Breast epithelium (tissue), 4 donors: ENCODE measurements at places on chromosomes 12 and 14. TPM values are rescaled to one million over a fixed set of nuclear protein-coding genes. Genes with fewer than 3 reads are reported as not detected.
A peak's percentile ranks its signal among the peaks of the same experiment; 100 is the strongest.

GRCh38 chr14:30355431-30355913, 203.5 kb upstream of the G2E3 start:
- no peak for DNase-seq

DNA sequence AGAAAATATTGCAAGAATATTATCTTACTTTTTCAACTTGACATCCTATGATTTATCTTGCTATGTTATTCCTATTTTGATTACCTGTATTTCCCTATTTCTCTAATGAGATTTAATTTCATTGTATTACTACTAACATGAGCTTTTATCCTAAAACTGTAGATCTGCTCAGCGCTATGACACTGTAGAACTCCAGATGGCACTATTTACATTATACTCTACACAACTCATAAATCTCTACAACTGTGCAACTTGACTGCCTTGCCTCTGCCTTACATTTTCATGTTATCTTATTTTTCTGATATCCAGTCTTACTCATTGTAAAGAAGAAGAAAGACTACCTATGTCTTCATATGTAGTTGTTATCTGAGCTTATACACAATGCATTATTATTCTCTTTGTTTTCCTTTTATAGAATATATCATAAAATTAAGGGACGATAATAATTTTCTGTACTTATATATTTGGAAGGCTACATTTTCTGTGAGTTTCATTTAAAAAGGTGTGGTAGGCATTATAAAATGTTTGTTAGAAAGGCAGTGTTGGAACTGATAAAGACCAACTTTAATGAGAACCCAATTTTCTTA, 24.1 kb downstream of the NUP37 start:
- DNase-seq, result no peak

- DNase-seq, result no peak
Measured at GRCh38 chr14:69010648-69011047, 31.5 kb upstream of the ACTN1 start.

- no peak for DNase-seq
Measured at GRCh38 chr14:32370714-32371113, 41.6 kb downstream of the AKAP6 start.

DNA sequence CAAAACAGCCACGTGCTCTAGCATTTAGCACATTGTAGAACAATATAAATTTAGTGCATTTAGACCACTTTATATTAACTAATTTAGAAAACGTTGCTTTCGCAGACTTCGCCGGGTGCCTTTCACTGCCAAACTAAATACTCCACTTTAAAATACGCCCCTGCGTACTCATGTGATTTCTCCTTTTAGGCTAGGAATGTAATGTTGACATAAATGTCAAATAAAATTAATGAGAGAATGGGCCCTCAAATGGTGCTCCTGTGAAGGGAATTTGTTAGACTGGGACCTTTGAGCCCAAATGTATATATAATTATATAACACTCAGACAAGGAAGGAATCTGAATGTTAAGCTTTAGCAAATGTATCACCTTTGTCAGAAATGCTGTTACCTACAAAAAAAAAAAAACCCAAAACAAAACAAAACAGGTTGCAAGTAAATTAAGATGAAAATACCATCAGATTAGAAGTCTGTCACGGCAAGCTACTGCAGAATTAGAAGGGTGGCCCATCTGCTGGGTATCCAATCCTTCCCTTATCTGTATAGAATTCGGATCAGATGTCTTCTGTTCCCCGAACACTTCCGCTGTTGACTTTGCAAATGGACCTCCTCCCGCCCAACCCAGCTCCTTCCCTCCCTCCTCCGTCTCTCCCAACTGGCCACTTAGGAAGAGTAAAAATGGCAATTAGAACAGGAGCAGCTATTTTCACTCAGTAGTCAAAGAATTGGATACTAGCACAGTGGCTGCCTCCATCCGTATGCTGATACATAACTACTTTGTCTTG, 159.3 kb upstream of the FOXN3 start:
- DNase-seq, result peak; percentile 7

- no peak for DNase-seq
Measured at GRCh38 chr12:34297790-34298164, 275.5 kb downstream of the ALG10 start.

DNA sequence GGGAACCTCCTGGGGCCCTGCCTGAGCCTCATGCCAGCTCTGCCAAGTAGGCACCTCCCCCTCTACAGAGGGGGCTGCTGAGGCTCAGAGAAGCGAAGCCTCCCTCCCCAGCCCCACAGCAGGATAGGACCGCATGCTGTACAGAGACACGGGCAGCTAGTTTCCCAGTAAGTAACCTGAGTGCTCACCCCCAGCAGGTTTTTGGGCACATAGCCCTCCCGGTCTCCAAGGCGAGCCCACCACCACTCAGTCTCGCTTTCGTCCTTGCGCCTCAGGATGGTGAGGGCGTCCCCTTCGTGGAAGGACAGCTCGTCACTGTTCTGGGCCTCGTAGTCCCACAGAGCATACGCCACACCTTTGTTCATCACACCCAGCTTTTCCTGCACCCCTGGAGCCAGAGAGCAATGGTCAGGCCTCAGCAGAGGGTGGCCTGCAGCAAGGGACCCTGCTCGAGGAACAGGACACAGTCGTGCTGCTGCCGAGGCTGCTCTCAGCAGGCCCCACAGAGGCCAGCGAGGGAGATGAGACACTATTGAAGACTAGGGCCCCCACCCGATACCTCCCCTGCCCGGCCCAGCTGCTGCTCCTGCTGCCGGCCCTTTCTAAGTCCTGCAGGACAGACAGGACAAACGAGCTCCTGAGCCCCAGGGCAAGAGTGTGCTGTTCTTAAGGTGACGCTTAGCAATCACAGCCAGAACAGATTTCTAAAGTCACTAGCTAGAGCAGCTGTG, 20.4 kb downstream of the ZFYVE21 start:
- peak; percentile 79 for DNase-seq

GRCh38 chr12:55664826-55665225, 28.1 kb downstream of the OR10P1 start:
- no peak for DNase-seq

GRCh38 chr14:75373616-75374015, 54.2 kb upstream of the JDP2 start:
- no peak for DNase-seq

- no peak for DNase-seq
Measured at GRCh38 chr12:88638388-88638787, 58.1 kb upstream of the KITLG start.

GRCh38 chr12:48819986-48820725, 1.9 kb downstream of the CACNB3 start:
- DNase-seq, result no peak

DNA sequence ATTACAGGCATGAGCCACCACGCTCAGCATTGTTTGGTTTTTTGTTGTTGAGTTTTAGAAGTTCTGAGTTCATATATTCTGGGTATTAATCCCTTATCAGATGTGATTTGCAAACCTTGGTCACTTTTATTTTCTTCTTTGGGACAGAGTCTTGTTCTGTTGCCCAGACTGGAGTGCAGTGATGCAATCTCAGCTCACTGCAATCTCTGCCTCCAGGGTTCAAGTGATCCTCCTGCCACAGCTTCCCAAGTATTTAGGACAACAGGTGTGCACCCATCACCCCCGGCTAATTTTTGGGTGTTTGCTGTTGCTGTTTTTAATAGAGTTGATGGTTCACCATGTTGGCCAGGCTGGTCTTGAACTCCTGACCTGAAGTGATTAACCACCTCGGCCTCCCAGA, 11.8 kb downstream of the USP30 start:
- DNase-seq, result no peak

GRCh38 chr14:81465507-81466228, 65.5 kb upstream of the STON2 start:
- no peak for DNase-seq

GRCh38 chr14:99522934-99523703, 41.9 kb downstream of the CCNK start:
- no peak for DNase-seq

- no peak for DNase-seq
Measured at GRCh38 chr12:6996040-6996441, 22.2 kb downstream of the LPCAT3 start.

DNA sequence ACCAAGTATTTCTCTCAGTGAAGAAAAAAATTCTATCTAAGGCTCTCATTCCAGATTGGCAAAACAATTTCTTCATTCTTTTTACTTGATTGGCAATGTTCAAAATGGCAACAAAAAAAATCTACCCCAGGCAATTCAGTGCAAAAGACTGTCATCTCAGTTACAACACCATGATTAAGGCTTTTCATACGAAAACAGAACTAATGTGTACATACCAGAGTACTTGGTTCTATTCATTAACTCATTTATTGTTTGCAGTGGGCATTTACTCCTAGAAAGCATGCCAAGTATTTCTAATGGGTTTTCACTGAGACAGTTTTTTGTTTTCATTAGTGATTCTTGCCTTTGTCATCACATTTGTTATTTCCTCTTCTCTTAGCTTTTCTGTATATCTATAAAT, 33.0 kb downstream of the DBX2 start:
- no peak for DNase-seq

DNA sequence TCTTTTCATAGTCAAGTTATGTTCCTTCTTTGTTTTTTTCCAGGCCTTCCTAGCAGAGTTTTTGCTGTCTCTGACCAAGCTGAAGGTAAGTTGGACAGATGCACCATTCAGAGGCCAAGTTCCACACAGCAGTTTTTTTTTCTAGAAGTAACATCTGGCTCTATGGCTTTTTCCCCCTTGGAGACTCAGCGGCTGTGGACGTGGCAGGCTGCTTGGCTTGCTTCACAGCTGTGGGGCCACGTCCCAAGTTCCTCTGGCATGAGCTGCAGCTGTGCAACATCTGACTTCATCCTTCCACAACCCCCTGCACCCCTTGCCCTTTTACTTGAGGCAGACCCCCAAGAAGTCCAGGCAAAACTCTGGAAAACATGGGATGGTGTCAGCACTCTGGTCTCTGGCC, 24.2 kb upstream of the RHOJ start:
- no peak for DNase-seq

- no peak for DNase-seq
Measured at GRCh38 chr12:79128956-79129355, 264.4 kb downstream of the SYT1 start.

DNA sequence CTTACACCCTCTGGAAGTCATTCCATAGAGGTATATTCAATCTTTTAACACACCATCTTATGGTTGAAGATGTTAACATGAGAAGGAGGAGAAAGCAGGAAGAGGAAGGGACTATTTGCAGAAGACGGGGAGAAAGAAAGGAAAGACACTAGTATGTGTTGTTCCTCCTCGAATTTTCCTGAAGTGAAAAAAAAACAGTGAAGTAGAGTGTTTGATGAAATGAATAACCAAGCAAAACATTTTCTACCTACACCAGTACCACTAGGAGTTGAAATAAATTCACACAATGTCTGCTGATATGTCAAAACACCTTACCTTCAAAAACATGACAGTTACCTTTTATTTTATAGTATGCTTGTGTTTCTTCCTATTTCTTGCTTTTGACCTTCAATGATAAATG, 1.4 kb upstream of the CNOT2 start:
- DNase-seq, result no peak

DNA sequence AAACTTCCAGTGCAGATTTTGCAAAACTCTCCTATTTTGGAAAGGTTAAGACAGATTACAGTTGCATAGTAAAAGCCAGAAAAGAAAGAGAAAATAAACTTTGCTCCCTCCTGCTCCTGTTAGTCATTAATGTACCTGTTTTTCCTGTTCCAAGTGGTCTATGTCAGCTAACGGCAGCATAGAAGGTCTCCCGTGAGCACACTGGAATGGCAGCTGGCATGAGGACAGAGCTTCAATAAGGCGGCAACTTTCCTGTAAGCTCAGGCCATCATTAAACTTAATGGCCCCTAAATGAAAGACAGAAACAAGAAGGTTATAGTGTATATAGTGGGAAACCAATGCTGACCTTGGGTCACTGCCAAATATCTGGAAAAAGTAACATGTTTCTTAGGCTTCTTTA, 16.0 kb downstream of the EIF2B2 start:
- no peak for DNase-seq

GRCh38 chr12:115897729-115898128, 379.8 kb downstream of the MED13L start:
- DNase-seq, result no peak

- DNase-seq, result no peak
Measured at GRCh38 chr12:97837401-97837800, 374.8 kb downstream of the RMST start.

- DNase-seq, result no peak
Measured at GRCh38 chr12:105329926-105330282, 587 bp upstream of the C12orf75 start.

The BIN2 gene
- total RNA-seq, result 6.2 TPM

The CLEC6A gene
- total RNA-seq, result not detected

The CCNB1IP1 gene
- 65.9 TPM for total RNA-seq

The KRT78 gene
- 2.0 TPM for total RNA-seq

The PUS7L gene
- total RNA-seq, result 9.2 TPM

The OR4K17 gene
- total RNA-seq, result not detected

The LRP6 gene
- total RNA-seq, result 52.4 TPM

The VRTN gene
- total RNA-seq, result not detected

The AJUBA gene
- total RNA-seq, result 3.2 TPM

The ATL1 gene
- total RNA-seq, result 23.7 TPM

The PFKM gene
- total RNA-seq, result 31.8 TPM
